ENCODE measurements at places on chromosomes 1 and 21. TPM values are rescaled to one million over a fixed set of nuclear protein-coding genes. Genes with fewer than 3 reads are reported as not detected.

SPRR2D gene
- not detected for total RNA-seq

PRUNE1 gene
- 43.6 TPM for total RNA-seq

RHD gene
- total RNA-seq = not detected

ETNK2 gene
- 3.3 TPM for total RNA-seq

DNA sequence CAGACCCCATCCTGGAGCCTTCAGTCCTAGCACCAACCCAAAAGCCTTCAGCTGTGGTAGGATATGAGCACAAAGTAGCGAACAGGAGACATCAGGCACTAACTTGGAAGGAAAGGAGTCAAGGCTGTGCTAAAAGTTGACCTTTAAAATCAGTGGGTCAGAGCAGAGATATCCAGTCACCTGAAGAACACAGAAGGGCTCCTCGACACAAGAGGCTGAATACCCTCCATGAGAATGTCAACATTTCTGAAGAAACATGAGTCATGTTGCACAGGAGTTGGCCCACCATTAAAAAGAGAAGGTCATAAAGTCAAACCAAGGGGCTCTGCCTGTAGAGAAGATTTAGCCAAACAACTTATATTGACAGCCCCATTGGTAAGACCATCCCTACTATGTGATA is 172.5 kb downstream of the PLPP3 start:
- DNase-seq = no peak

- no peak for DNase-seq
These were observed 33.3 kb downstream of the TIAM1 start for GRCh38 chr21:31310750-31311149.

GRCh38 chr1:55378582-55378981 is 163.4 kb upstream of the USP24 start:
- DNase-seq = no peak

- peak; percentile 69 for DNase-seq
These were observed 710 bp downstream of the GLRX2 start for GRCh38 chr1:193104502-193104906.

GRCh38 chr1:81186261-81186660 is 614.5 kb upstream of the ADGRL2 start:
- no peak for DNase-seq

GRCh38 chr1:17857109-17857499 is 102.0 kb downstream of the ACTL8 start:
- no peak for DNase-seq

DNA sequence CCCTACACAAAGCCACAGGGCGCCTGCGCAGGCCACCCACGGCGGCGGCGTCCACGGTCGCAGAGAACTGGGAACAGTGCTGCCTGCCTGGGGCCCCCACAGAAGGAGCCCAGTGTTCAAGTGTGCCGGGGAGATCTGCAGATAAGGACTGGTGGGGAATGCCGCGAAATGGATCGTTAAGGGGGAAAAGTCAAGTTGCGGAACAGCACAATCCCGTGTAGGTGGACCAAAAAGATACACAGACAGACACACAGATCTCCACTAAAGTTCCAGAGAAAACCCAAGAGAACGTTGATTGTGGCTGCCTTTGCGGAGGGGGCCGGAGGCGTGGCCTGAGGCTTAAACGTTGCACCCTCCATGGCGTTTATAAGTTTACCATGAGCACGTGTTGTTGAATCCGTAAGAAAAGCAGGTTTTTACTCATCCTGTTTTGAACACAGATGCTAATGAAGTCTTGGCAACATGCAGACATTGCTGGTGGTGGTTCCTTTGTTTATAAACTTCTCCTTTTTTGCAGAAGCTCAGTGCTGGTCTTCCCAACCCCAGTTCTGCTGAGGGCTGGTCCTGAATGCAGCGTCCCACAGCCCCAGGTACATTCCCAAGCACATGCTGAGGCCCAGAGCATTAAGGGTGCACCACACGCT is 4.1 kb downstream of the SPATC1L start:
- DNase-seq = no peak

DNA sequence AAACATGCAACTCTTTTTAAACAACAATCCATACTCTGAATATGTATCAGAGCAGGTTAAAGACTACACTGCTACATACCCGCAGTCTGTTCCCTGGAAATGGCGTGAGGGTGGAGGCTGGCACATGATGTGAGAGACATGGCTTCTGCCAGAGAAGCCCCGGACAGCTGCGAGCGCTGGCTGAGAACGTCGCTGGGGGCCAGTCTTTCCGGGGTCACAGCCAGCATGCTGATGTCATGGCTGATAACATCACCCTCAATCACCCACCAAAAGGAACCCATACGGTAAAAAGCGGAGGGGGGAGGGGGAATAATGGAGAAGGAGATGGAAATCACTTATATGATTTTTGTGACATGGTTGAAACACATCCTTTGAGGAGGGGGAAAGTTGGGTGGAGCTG is 29.1 kb downstream of the C1orf198 start:
- no peak for DNase-seq

DNA sequence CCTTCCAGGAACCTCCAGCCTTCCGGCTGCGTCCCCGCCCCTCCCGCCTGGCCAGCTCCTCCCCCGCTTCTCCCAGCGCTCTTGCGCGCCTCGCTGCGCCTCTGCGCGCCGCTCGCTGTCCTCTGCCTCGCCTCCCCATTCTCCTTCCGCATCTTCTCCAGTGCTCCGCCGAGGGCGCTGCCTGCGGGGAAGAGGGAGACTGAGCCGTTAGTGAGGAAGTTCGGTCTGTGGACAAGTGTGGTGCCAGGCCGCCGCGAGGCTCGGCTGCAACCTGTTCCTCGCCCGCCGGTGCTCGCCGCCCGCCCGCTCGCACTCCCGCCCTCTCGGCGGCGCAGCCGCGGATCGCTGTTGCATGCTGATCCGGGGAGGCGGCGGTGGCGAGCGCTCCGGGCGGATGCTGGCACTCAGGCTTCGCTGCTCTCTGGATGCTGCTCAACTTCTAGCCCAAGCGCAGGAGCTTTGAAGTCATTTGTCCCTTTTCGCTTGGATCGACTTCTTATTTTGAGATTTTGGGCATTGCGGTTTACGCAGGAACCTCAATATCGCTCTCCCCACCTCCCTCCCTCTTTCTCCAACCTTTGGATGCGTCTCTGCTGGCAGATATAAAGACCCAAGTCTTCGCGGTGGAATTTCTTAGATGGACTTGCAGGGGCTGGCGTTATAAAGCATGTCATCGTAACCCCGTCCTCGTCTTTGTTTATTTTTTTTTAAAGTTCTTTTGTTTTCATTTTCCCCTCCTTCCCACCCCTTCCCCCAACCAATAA is 614 bp upstream of the CACNA1E start:
- peak; percentile 47 for DNase-seq

GRCh38 chr1:179305450-179305849 is 11.9 kb downstream of the SOAT1 start:
- no peak for DNase-seq
